ENCODE measurements at places on chromosomes 4 and X.

GRCh38 chr4:13208558-13209193 is 275.5 kb downstream of the RAB28 start:
- H3K4me3 ChIP-seq = no peak overlapping the region
- H3K4me1 ChIP-seq = peaks cover 5% of the 10 kb centered on the region
- no peaks in the 10 kb centered on the region for H3K27me3 ChIP-seq
- no peak for DNase-seq
- no peaks in the 10 kb centered on the region for H3K36me3 ChIP-seq

DNA sequence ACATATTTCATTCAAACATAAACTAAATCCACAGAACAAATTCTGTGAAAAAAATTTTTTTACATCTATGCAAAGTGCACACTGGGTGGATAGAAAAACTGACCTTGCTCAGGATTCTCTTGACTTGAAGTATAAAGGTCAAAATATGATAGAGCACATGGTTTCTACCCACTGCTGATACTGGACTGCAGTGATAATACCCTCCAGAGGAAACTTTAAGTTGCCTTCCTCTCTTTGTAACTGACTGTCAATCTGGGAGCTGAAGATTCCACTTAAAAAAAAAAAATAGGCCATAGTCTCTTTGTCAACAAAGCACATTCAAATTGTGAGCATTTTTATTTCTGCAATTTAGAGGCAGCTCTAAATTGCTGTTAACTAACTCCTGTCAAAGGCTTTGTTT is 3.2 kb upstream of the AMMECR1 start:
- no peak overlapping the region for H3K27ac ChIP-seq
- no peaks in the 10 kb centered on the region for H3K36me3 ChIP-seq
- H3K27me3 ChIP-seq = no peaks in the 10 kb centered on the region

DNA sequence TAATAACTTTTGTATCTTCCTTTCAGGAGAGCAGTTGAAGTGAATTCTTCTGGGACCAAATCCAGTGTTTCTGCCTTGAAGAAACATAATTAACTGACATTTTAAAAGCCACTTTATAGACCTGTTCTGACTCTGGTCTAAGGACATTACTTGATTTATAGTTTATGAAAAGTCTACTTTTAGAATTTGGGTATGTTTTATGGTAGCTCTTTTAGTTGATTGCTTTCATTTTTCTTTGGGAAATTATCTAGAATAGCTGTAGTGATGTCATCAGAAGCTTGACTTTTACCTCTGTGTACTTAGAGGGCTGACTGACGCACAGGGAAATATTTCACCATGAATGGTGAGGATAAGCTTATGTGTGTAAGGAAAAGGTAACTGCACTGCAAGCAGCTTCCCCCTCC is 131.8 kb upstream of the LIMCH1 start:
- no peaks in the 10 kb centered on the region for H3K4me1 ChIP-seq
- no peaks in the 10 kb centered on the region for H3K36me3 ChIP-seq
- H3K27ac ChIP-seq = no peak overlapping the region
- no peak overlapping the region for H3K4me3 ChIP-seq
- no peak for DNase-seq
- H3K27me3 ChIP-seq = no peaks in the 10 kb centered on the region

DNA sequence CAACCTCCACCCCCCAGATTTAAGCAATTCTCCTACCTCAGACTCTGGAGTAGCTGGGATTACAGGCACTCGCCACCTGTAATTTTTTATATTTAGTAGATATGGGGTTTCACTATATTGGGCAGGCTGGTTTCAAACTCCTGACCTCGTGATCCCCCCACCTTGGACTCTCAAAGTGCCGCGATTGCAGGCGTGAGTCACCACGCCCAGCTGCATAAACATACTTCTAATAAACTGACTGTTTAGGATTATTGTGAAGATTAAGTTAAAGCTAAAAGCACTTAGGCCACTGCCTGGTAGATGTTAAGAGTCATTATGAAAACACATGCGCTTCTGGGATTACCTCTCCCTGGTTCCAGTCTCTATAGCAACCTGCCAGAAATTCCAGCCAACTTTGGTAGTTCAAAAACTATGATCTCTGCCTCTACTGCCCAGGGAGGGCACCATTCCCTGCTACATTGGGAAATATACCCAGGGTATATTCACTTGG is 30.2 kb upstream of the GRIA3 start:
- H3K27me3 ChIP-seq = no peaks in the 10 kb centered on the region
- DNase-seq = no peak
- no peak overlapping the region for H3K27ac ChIP-seq
- H3K36me3 ChIP-seq = no peaks in the 10 kb centered on the region
- no peaks in the 10 kb centered on the region for H3K4me1 ChIP-seq

- no peak overlapping the region for H3K4me3 ChIP-seq
- no peak for DNase-seq
- H3K36me3 ChIP-seq = no peaks in the 10 kb centered on the region
- no peaks in the 10 kb centered on the region for H3K4me1 ChIP-seq
Measured at GRCh38 chr4:10496200-10496599, 39.0 kb upstream of the ZNF518B start.

- peak overlapping the region; percentile 48 for H3K4me3 ChIP-seq
- DNase-seq = peak; percentile 92
- no peaks in the 10 kb centered on the region for H3K4me1 ChIP-seq
- peak overlapping the region; percentile 81 for H3K27ac ChIP-seq
Measured at GRCh38 chr4:145909281-145909715, 29.3 kb downstream of the ZNF827 start.

- no peaks in the 10 kb centered on the region for H3K4me1 ChIP-seq
- no peak overlapping the region for H3K4me3 ChIP-seq
- no peaks in the 10 kb centered on the region for H3K27me3 ChIP-seq
Measured at GRCh38 chrX:103817502-103817901, 14.6 kb downstream of the RAB9B start.

DNA sequence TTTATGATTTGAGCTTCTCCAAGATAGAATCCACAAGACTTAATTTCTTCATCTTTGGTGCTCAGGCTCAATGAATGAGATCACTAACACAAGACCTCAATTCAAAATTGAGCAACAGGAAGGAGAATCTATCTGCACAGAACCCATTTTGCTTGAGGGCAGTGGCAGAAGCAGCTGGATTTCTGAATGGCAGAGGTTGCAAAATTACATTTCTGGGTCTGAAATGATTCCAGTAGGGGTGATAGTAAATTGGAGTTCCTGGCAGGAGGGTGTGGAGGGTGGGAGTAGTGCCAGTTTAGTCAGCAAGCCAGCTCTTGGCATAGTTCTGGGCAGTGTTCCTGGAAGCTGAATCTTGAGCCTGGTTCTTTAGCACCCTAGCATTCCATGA is 281.1 kb downstream of the SLC7A11 start:
- no peak overlapping the region for H3K4me3 ChIP-seq
- H3K36me3 ChIP-seq = no peaks in the 10 kb centered on the region
- H3K27me3 ChIP-seq = no peaks in the 10 kb centered on the region
- peaks cover 11% of the 10 kb centered on the region for H3K4me1 ChIP-seq

DNA sequence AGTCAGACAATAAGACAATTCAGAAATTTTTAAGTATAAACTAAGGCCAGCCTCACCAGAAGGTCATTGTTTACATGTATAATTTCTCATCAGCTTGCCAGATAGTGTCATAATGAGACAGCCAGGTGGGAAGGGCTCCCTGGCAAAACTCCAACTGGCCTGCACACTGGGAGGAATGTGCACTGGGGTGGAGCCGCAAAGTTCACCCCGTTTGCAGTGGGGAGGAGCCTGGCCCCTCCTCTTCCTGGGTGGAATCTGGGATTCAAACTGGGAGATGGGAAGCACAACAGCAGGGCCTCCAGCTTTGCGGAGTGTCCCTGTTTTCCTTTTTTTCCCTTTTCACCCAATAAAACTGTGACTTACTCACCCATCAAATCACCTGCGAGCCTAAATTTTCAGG is 329.9 kb downstream of the SMARCA1 start:
- DNase-seq = no peak
- no peaks in the 10 kb centered on the region for H3K4me1 ChIP-seq
- no peaks in the 10 kb centered on the region for H3K27me3 ChIP-seq

DNA sequence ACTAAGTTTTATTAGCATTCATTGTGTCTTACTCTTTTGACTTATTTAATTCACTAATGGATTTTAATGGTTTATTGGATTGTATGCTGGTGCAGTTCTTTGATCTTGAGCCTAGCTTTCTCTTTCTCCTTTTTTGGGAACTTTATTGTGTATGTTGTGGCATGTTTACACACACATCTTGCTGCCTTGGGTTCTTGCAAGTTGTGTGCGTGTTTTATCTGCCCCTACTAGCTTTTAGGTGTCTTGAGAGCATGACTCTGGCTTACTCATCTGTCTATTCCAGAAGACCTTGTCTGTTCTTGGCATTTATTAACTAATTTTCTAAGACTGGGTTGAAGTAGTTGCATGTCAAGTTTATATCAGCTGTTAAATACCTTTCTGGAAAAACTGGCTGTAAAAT is 2.7 kb downstream of the TMEM165 start:
- DNase-seq = no peak
- H3K27ac ChIP-seq = peak overlapping the region; percentile 99
- no peaks in the 10 kb centered on the region for H3K27me3 ChIP-seq
- H3K4me3 ChIP-seq = peak overlapping the region; percentile 88
- no peaks in the 10 kb centered on the region for H3K36me3 ChIP-seq

DNA sequence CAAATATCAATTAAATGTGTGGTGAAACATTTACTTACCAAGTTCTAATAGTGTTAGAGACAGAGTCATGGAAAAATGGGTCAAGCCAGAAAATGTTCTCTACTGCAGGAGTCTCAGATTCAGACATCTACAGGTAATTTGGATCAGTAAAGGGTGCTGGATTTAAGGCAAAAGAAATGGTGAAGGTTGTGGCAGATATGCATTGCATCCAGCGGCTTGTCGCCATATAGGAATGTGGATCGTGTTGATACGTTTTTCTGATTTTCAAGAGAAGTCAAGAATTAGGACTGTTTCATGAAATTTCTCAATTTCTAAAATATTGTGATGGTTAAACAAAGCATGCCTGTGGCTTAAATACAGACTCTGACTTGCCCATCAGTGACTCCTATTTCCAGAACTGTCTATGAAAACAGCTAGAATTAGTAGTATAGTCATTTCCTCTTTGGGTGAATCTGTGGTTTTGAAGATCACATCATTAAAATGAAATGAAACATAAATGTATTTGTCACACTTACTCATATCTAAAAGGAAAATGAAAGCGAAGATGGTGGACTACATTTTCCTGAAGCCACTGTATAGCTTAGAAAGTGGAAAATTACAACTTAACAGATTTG is 110.1 kb upstream of the VEGFC start:
- DNase-seq = no peak
- no peaks in the 10 kb centered on the region for H3K27me3 ChIP-seq
- H3K4me1 ChIP-seq = no peaks in the 10 kb centered on the region
- H3K4me3 ChIP-seq = no peak overlapping the region

DNA sequence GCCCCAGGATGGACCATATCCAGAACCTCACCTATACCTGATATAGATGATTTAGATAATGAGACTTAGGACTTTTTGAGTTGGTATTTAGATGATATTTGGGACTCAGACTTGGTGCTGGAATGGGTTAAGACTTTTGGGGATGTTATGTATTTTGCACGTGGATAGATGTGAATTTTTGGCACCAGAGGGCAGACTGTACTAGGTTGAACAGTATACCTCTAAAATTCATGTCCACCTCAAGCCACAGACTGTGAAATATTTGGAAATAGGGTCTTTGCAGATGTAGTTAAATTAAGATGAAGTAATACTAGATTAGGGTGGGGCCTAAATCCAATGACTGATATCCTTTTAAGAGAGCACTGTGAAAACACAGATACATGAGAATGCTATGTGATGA is 15.6 kb downstream of the RBM41 start:
- H3K27ac ChIP-seq = no peak overlapping the region
- no peak for DNase-seq
- peaks cover 5% of the 10 kb centered on the region for H3K36me3 ChIP-seq
- no peaks in the 10 kb centered on the region for H3K27me3 ChIP-seq
- no peaks in the 10 kb centered on the region for H3K4me1 ChIP-seq

DNA sequence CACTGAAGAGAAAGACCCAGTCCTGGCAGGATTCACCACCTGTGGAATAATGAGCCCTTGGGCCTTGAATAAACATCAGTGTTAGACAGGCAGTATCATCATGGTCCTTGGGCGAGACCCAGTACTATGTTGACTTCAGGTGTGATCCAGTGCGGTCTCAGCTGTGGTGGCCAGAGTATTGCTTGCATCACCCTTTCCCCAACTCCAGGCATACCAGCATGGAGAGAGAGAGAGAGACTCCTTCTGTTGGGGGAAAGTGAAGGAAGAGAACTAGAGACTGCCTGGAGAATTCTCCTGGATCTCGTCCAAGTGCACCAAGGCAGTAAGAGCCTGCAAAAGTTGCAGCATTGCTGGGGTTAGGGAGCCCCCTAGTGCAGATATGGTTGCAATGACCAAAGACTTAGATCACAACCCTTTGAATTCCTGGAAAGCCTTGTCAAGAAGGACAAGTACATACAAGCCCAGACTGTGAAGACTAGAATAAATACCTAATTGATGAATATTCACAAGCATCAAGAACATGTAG is 61.1 kb upstream of the VAMP7 start:
- no peaks in the 10 kb centered on the region for H3K36me3 ChIP-seq
- no peaks in the 10 kb centered on the region for H3K4me1 ChIP-seq
- H3K27me3 ChIP-seq = no peaks in the 10 kb centered on the region
- no peak overlapping the region for H3K27ac ChIP-seq
- H3K4me3 ChIP-seq = no peak overlapping the region

GRCh38 chr4:111991797-111992196 is 153.5 kb upstream of the FAM241A start:
- H3K4me3 ChIP-seq = no peak overlapping the region
- no peak for DNase-seq
- H3K27ac ChIP-seq = no peak overlapping the region
- H3K36me3 ChIP-seq = no peaks in the 10 kb centered on the region
- H3K4me1 ChIP-seq = peaks cover 5% of the 10 kb centered on the region

GRCh38 chr4:69124941-69125340 is 28.7 kb downstream of the UGT2B7 start:
- DNase-seq = no peak
- H3K4me3 ChIP-seq = no peak overlapping the region
- no peaks in the 10 kb centered on the region for H3K36me3 ChIP-seq

DNA sequence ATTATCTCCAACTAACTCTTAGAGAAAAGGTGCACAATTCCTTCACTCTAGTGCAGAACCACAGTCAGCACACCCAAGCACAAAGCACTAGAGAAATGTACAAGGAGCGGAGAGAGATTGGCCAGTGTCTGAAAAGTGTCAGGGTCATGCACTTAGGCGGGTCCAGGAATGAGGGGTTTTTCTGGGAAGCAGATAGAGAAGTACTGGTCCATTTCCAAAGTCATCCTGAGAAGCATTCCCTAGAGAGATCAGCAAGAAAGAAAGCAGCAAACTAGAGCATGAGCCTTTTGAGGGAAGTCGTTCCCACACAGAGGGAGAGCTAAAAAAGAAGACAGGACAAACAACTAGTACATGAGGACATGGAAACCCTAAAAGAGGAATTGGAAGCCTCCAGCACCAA is 168.1 kb upstream of the MAP3K15 start:
- H3K27ac ChIP-seq = peak overlapping the region; percentile 37
- H3K4me3 ChIP-seq = no peak overlapping the region
- no peaks in the 10 kb centered on the region for H3K4me1 ChIP-seq
- no peaks in the 10 kb centered on the region for H3K36me3 ChIP-seq

- no peak overlapping the region for H3K4me3 ChIP-seq
- DNase-seq = no peak
- no peak overlapping the region for H3K27ac ChIP-seq
- no peaks in the 10 kb centered on the region for H3K27me3 ChIP-seq
- H3K36me3 ChIP-seq = no peaks in the 10 kb centered on the region
- no peaks in the 10 kb centered on the region for H3K4me1 ChIP-seq
Measured at GRCh38 chr4:184949020-184949419, 69.3 kb upstream of the HELT start.

- no peak overlapping the region for H3K27ac ChIP-seq
- no peaks in the 10 kb centered on the region for H3K36me3 ChIP-seq
- no peak overlapping the region for H3K4me3 ChIP-seq
- peaks cover 3% of the 10 kb centered on the region for H3K4me1 ChIP-seq
- no peaks in the 10 kb centered on the region for H3K27me3 ChIP-seq
Measured at GRCh38 chr4:56288663-56289062, 98.6 kb downstream of the AASDH start.
